Activated B cell treated with CpG ODN at 0.5 μM for 24 hours (primary cell): ENCODE measurements at places on chromosomes 6 and 20.

- no peak for DNase-seq
These were observed 296.3 kb upstream of the JAG1 start for GRCh38 chr20:10970109-10970508.

DNA sequence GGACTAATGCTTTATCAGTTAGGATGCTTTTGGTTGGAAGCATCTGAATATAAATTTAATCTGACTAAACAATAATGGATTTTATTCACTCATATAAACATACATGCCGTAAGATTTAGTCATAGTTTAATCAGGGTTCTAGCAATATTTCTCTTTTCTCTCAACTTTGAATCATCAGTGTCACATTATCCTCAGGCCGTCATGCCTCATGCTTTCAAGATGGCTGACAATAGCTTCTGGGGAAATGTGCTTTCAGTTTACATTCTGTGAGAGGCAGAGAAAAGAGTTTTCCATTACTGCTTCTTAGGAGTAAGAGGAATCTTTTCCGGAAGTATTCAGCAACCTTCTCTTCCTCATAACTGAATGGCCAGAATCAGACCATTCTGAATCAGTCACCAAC, 162.2 kb downstream of the GJA1 start:
- no peak for DNase-seq

GRCh38 chr6:103729658-103730057, 1130.1 kb downstream of the HACE1 start:
- no peak for DNase-seq

- DNase-seq: no peak
These were observed 303.1 kb downstream of the HAO1 start for GRCh38 chr20:7637184-7637583.

GRCh38 chr6:155791186-155791585, 335.5 kb upstream of the NOX3 start:
- no peak for DNase-seq

DNA sequence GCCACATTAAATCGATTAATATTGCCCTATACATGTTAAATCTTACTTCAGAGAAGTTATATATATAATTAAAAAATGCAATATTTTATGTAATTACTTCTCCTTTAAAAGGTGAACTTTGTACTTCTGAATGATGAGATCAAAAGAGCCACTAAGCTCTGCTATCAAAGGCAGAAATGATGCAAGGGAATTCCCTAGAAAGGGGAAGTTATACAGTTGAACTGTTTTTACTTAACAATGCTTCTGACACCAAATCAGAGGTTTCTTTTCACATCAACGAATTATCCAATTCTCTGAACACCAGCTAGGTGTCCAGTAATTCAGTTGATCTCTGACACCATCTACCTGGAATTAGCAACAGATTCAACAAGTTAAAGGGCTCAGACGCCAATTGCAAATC, 319.9 kb upstream of the TSHZ2 start:
- no peak for DNase-seq

DNA sequence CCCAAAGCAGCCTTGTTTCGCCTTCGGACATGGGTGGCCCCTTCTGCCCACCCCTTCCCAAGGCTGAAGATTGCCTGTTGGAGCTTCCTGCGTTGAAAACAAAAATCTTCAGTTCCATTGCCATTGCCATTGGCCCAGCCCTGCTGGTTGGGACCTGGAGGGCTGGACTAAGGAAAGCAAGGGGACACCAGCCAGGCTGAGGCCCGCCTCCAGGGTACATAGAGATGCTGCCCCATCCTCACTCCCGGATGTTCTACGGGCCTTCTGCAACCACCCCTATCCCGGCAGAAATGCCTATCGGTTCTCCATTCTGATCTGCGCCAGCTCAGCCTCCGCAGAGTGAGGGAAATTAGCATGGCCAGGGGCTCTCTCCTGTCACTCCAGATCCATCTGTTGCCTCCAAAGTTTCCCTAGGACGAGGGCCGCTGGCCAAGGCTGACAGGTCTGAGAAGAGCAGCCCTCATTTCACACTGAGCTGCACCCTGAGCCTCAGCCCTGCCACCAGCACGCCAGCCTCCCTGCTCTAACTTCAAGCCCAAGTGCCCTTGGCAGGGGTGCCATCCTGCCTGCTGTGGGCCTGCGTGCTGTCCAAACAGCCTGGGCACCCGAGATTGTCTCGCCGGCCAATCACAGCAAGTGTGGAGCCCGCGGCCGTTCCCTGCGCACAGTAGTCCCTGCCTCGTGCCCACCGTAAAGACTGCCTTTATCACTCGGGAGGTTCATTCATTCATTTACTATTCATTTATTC, 13.4 kb upstream of the STX16 start:
- DNase-seq: no peak

DNA sequence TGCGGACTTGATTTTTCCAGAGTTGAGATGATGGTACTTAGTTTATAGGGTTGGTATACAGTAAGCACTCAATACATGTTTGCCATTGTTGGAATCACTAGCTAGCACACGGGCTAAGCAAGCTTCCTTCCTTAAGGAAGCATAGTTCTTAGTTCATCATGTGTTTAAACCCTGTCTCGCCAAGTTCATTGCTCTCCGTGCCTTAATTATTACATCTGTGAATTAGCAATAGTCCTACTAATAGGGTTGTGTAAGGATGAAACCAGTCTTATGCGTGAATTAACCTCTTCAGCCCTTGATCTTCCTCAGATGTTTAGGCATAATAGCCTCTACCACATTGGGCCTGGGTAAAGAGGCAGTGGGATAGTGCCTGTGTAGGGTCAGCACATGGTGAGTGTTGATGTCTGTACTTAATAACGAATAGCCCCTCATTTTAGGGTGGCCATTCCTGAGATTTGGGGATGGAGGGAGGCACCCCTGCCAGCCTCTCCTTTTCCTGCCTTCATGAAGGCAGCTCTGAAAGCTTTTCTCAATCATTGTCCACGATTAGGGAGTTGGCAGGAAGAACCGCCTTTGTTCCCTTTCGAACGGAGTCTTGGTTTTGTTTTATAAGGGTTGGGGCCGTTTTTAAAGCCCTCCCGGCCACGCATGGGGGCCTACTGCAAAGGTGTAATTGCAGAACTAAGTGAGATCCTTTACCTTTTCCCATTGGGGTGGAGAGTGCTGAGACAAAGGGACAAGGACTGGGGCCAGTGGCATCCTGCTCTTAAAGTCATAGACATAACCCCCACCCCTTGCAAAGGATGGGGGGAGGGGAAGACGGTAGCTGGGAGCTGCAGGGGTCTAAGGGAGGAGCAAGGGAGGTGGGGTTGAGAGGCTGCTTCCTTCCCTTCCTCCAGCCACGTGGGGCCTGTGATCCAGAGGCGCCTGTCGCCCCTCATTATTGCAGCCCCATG, 2.1 kb downstream of the DNMT3B start:
- DNase-seq: no peak
